EL (cell line): ENCODE measurements at places on chromosomes 12 and 14.

GRCh38 chr14:73802431-73803188, 49.0 kb upstream of the PTGR2 start:
- no peak for DNase-seq

DNA sequence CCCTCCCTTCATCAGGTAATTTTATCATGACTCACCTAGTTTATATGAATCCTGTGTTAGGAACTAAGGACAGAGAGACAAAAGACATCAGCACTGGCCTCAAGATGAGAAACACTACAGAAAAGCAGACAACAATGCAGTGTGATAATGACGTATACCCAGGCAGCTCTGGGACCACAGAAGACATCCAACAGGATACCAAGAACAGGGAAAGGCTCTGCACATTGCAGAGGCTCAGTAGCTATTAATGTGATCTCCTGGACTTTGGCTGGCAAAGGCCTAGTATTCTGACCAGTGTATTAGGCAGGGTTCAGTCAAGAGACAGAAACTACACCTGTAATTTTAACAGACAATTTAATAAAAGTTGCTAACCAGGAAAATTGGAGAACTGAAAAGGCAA, 39.7 kb downstream of the CDK17 start:
- DNase-seq = no peak

GRCh38 chr12:70052476-70052875, 190.8 kb upstream of the CNOT2 start:
- DNase-seq = no peak

DNA sequence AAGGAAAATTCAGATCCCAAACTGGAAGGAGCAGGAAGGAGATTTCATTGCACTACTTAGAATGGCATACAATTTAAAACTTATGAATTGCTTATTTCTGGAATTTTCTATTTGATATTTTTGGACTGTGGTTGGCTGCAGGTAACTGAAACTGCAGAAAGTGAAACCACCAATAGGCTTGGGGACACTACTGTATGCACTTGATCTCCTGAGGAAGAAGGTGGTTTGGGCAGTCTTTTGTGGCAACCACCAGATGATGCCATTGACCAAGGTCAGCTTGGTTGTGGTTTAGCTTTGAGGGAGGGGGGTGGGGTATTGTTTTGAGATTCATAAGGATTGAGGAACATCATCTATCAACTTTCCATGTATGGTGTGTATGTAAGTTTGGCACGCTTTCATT, 209.5 kb upstream of the STXBP6 start:
- no peak for DNase-seq

- no peak for DNase-seq
These were observed 83.8 kb downstream of the PTPRB start for GRCh38 chr12:70553391-70553859.

- no peak for DNase-seq
These were observed 36.8 kb upstream of the MYL2 start for GRCh38 chr12:110957159-110957558.

GRCh38 chr12:118061011-118061872, at the start of gene WSB2:
TSS of gene WSB2 (minus strand) at chr12:118061179. CDS start at chr12:118061048, 131 bp downstream.
- peak; percentile 69 for DNase-seq

- no peak for DNase-seq
These were observed 157.3 kb upstream of the NOS1 start for GRCh38 chr12:117518594-117519270.
